Fibroblast of skin of left quadriceps (primary cell): ENCODE measurements at places on chromosomes 1 and 21.

DNA sequence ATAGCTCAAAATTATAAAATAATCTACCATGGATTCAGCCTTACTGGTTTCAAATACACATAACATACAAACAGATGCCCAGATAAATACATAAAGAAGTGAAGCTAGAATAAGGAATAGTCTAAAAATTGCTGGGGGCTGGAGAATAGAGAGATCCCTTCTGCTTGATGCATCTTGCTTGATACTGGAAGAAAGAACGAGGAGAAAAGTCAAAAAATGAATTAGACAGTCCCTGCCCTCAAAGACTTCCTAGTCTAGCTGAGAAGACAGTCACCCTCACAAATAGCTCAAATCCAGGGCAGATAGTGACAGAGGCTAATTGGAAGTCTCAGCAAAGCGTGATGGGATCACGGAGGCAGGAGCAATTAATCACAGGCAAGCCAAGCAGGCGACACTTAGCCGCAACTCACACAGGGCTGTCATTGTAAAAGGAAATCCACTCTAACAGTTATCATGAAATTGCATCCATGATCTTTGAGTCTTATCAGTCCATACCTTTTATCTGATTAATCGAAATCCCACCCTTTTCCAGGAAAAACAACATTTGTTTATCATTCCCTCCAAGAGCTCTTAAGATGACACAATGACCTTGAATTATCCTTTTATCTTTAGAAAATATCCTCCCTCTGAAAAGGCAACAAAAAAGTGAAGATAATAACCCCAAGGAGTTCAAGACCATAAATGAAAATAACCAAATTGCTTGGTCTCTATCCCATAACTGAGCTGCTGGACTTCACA, 59.7 kb upstream of the TIAM1 start:
- DNase-seq = no peak

DNA sequence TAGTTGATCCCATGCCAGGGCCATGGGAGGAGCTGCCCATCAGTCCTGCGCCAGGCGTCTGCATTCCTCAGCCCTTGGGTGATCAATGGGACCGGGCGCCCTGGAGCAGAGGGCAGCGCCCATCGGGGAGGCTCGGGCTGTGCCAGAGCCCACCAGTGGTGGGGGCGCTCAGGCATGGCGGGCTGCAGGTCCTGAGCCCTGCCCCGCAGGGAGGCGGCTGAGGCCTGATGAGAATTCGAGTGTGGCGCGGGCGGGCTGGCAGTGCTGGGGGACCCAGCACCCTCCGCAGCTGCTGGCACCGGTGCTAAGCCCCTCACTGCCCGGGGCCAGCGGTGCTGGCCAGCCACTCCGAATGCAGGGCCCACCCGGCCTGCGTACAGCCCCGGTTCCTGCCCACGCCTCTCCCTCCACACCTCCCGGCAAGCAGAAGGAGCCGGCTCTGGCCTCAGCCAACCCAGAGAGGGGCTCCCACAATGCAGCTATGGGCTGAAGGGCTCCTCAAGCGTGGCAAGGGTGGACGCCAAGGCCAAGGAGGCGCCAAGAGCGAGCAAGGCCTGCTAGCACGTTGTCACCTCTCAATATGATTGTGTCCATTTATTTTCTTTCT, 238.1 kb upstream of the OLFM3 start:
- no peak for DNase-seq

DNA sequence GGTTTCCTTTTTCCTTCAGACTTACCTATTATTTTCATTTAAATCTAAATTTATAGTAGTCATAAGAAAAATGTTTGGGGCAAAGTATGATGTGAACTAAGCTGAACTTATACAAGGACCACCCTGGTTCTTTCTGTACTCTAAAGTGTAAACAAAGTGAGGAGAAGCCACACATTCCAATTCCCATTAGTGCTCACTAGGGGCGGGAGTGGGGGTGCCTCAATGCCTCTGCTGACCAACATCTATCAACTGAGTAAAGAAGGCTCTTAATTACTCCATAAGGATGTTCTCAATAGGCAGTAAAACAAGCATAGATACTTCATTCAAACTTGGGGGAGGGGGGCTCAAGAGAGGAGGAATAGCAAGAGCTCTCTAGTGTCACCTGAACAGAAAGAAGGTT, 151.7 kb downstream of the CDC42BPA start:
- DNase-seq = no peak

GRCh38 chr1:54149734-54150133, 3.1 kb downstream of the CDCP2 start:
- DNase-seq = no peak

DNA sequence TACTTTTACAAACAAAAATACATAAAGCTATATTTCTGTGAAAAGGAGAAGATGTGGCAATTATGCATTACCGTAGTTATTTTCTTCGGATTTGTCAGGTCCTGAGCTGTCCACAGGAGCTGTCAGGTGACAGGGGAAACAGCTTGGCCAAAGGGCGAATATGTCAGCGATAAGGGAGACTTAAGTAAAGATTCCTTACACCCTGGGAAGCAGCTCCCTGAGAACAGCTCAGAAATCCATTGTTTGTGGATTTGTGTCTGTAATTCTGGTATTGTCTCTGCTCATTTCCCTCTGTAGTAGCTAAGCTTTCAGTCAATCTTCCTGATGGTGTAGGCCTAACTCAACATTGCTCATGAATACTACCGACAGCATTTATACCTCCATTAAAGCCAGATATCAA, 7.1 kb upstream of the CD34 start:
- no peak for DNase-seq

- peak; percentile 67 for DNase-seq
Measured at GRCh38 chr1:78833491-78833890, 173.0 kb downstream of the ADGRL4 start.

DNA sequence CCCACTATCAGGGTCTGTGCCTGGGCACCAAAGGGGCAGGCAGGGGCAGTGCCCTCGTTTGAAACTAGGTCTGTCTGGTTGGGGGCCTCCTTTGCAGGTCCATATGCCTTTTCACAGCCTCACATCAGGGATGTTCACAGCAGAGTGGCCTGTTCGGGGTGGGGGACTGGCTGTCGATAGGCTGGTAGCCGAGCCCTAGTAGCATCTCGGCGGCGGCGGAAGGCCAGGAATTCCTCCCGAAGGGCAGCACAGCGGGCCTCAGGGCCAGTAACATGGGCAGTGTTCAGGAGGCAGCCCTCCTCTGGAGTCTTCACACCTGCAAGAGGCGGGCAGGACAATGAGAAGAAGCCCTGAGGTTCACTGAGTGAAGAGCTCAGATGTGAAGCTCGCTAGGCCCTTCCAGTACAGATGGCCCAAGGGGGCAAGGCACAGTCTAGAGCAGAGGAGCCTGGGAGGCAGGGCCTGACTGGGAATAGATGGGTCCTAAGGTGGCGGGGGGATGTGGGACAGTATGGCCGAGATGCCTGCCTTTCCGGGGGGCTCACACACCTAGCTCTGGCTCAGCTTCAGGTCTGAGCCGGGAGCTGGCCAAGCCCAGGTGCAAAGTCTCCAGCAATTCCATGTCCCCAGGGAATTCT, 2.0 kb upstream of the TAGLN2 start:
- DNase-seq = no peak

DNA sequence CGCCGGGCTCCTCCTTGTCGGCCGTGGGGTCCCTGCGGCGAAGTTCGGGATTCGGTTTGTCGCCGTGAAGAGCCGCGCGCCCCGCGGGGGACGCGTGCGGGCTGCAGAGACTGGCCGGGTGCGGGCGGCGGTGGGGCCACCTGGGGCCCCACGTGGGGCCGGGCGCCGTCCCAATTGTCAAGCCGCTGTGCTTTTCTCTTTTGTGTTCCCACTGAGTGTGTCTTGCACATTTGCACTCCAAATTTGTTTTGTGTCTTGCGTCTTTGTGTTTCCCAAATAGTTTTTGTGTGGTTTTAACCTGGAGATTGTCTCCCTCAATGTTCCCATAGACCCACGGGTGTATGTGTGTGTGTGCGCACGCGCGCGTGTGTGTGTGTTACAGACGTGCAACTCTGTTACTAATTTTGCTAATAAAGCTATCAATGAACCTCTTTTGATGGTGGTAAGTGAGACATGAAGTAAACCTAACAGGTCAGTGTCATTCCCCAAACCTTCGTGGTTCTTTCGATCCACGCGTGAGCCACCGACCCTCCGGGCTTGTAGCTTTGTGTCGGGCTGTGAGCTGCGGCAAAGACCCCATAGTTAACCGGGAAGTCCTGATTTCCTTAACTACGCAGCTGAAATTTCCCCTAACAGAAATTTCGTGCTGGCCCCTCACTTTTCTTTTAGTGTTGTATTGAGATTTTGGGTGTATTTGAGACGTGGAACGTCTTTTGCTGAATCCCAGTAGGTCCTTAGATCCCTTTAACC, 708 bp downstream of the PRDM2 start:
- DNase-seq = no peak

DNA sequence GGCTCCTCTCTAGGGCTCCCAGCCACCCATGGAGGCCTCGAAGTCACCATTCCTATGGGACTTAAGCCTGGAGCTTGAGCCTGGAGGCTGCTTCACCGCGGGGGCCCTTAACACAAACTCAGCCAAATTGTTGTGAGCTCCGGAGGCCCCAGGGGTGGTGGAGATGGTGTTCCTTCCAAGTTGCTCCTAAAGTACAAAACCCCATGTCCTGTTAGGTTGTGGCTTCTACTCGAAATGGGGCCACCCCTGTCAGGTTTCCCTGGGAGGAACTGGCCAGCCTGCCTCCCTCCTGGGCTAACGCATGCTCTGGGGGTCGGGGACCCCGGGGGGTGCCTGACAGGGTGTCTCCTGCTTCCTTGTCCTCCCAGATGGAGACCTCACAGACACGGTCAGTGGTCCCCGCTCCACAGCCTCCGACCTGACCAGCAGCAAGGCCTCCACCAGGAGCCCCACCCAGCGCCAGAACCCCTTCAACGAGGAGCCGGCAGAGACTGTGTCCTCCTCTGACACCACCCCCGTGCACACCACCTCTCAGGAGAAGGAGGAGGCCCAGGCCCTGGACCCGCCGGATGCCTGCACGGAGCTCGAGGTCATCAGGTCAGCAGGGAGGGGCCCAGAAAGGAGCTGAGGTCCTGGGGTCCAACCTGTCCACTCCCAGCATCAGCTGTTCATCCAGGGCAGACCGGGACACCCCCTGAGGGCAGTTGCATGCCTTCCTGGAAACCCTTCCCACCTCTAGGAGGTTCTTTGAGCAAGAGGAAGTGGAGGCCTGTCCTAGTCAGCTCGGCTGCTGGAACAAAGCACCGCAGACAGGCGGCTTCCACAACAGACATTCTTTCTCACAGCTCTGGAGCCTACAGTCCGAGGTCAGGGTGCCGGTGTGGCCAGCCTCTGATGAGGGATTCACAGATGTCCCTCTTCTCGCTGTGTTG, 10.8 kb upstream of the SLC25A34 start:
- DNase-seq = no peak

DNA sequence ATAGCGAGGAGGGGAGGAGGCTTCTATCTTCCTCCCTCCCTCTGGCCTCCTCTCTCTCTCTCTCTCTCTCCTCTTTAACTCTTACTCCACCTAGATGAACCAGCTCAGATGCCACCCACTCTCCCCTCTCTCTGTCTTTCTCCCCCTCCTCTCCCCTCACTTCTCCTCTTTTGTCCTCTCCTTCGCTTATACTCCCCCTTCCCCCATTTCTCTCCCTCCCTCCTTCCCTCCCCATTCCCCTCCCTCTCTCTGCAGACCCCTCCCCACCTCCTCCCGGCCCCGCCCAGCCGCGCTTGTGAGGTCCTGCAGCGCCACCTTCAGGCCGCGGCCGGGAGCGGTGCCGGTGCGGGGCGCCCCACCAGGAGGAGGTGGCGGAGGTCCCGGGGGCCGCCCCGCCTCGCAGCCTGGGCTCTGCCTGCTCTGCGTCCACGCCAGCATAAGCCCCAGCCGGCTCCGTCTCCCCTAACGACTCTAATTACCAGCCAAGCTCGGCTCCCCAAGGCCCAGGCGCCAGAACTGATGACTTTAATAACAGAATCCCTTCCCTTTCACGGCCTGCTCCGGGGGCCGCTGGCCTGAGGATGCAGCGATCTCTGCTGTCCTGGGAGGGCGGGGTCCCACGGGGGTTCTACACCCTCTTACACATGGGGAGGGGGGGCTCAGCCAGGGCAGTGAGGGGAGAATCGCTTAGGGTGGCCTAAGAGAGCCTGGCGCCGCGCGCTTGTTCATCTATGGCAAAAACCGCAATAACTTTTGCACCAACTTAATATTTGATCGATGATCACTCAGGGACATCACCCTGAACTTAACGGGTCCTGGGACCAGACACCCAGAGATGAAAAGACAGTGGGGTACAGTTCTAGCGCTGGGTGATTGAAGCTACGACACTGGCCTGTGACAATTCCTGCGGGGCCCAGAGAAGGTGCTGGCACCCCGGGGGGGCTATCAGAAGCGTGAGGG, 637.3 kb downstream of the MATN1 start:
- DNase-seq = peak; percentile 46

- DNase-seq = no peak
Measured at GRCh38 chr1:236132420-236133046, 9.8 kb upstream of the GPR137B start.

- DNase-seq = no peak
Measured at GRCh38 chr1:159012495-159012894, 2.8 kb downstream of the IFI16 start.

DNA sequence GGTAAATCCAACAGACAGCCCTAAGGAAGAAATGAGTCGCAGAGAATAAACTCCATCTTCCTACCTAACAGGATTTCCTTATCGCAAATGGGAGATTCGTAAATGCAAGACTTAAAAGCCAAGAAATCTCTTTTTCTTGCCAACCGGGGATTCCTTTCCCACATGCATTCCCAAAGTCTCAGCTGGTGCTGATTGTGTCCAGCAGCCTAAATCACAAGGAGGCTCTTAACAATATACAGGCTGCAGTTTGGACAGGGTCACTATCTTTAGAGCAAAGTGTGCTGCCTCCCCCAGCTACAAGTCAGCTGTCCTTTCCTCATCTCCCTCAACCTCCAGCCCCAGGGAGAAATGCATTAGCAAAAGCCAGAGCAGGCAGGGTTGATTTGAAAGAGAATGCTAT, 189.8 kb upstream of the PLXNA2 start:
- DNase-seq = no peak

DNA sequence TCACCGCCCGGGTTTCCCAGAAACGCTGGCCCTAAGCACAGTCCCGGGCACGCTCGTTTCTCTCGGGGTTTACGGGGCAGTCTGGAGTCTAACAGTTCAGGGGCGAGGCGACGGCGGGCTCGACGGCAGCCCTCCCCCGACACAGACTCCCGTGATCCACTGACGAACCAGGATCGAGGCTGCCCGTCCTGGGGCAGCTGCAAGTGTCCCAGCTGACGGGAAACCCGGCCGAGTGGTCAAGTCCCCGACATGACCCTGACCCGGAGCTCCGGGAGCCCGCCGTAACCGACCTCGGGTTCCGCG, 494 bp downstream of the UBE2J2 start:
- no peak for DNase-seq

DNA sequence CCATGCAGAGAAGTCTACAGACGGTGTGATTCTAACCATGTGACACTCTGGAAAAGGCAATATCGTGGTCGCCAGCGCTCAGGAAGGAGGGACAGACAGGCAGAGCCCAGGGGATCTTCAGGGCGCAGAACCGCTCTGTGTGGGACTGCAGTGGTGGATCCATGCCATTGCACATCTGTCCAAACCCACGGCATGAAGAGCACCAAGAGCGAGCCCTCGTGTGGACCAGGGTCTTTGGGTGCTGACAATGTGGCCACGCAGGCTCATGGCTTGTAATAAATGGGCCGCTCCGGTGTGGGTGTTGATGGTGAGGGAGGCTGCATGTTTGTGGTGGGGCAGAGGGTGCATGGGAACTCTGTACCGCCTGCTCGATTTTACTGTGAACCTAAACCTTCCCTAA, 25.3 kb upstream of the POFUT2 start:
- DNase-seq = no peak

GRCh38 chr1:78980511-78980910, 26.0 kb downstream of the ADGRL4 start:
- no peak for DNase-seq
